DMS153 (cell line): ENCODE measurements at places on chromosomes 5 and 9.

- DNase-seq, result no peak
Measured at GRCh38 chr5:143874312-143874711, 62.4 kb downstream of the HMHB1 start.

GRCh38 chr5:42022383-42022972 is 97.4 kb downstream of the FBXO4 start:
- no peak for DNase-seq

- DNase-seq, result no peak
Measured at GRCh38 chr9:133114886-133115603, 6.0 kb downstream of the RALGDS start.

DNA sequence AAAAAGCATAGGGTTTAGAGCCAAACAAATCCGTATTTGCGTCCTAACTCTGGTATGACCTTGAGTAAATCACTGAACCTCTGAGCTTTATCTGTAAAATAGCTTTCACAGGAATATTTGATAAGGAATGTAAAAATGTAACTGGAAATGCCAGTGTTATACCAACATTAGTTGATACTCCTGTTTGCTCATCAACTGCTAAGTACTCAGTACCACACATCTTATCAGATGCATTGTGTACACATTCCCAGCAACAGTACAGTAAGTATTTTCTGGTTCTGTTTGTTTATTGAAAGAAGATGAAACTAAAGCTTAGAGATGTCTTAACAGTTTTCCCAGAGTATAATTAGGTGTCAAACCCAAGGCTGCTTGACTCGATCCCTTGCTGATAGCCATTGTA is 21.5 kb downstream of the SNAPC3 start:
- no peak for DNase-seq
